ENCODE measurements at places on chromosomes 2 and 18.

DNA sequence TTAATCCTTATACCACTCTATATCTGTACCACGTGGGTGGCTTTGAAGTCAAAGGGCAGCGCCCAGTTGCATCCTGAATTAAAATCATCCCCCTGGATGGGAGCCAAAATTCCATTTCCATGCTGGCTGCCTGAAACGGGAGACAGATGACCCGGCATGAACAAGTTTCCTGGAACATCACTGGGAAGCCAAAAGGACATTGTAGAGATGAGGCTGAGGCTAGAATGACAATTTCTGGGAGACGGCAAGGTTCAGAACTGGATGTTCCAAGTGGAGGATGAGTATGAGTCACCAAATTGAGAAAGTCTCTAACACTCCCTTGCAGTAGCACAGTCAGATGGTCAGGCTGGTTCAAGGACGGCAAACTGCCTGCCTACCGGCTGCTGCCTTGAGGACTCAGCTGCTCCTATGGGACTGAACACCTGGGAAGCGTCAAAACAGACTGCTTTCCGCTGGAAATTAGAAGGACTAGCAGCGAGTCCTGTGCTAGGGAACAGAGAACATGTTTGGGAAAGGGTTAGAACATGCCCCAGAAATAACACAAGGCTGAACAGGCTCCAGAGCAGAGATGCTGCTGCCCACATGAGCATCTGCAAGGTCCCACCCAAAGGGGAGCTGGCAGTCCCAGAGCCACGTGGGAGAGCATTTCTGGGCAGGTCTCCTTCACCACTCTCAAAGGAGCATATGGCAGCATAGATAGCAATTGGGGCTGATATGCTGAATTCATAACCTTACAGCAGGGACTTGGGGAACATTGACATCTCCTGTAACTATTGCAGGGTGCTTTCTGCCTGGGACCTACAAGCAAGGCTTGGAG lies 32.0 kb downstream of the YPEL5 start:
- no peak for DNase-seq

DNA sequence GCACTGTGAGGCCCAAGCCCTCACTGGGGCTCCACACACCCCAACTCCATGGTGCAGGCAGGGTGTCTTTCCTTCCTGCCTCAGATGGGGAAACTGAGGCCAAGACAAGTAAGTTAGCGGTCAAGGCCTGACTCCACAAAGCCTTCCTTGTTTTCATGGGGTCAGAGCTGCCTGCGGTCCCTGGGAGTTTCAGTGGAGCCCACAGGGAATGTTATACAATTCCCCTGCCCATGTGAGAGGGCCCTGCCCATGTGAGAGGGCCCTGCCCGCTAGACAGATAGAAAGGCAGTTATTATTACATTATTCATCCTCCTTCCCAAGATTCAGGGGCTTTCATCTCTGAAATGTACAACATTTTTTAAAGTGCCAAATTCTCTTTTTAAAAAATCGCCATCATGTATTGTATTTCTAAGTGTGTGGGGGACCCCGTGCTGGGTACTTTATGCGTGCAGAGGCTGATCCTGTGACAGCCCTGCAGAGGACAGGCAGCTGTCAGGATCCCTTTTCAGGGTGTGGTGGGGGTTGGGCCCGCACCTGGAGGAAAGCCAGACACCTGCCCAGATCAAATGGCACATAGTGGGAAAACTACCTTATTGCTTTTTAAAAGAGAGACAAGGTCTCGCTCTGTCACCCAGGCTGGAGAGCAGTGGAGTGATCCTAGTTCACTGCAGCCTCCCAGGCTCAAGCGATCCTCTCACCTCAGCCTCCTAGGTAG lies 23.4 kb downstream of the FBLN7 start:
- no peak for DNase-seq

- DNase-seq: no peak
Observed at GRCh38 chr2:1494257-1494656, 81.0 kb downstream of the TPO start.

- DNase-seq: no peak
Observed at GRCh38 chr2:2586931-2587330, 255.9 kb upstream of the MYT1L start.

DNA sequence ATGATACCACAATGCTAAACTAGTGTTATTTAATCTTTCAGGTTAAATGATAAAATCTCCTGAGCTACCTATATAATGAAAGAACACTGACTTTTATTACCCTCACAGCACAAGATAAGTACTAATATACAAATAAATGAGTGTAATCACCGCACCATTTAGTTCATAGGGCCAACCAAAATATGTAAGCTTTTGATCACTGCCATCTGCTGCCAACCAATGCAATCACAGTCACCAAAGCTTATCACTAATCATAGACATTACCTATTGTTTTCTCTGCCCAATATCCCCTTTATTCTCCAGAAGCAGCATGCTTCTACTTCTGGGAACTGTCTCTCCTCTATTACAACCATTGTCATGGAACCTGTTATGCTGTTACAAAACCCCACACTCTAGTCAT lies 151.6 kb upstream of the LRATD1 start:
- no peak for DNase-seq

DNA sequence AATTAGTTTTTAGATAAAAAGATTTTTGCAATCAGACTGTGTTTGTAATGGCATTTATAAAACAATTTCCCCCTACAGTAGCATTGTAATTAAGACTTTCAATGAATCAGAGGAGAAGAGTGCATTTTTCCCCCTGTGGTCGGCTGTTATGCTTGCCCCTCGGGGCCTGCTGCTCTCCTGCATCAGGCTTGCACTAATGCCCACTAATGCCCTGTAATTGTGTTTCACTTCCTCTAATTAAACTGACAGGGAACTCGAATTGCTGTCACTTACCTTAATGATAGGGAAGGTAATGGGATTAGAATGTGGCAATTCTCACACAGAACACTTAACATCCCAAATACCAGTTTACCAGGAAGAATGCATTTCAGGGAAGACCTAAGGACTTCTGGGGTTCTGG lies 61.2 kb upstream of the LRRTM1 start:
- DNase-seq: no peak

- no peak for DNase-seq
Observed at GRCh38 chr2:101231240-101231639, 21.4 kb upstream of the CNOT11 start.

GRCh38 chr2:38997781-38998180 lies 108.1 kb downstream of the ARHGEF33 start:
- no peak for DNase-seq

- no peak for DNase-seq
Observed at GRCh38 chr2:55840460-55840859, 83.1 kb downstream of the EFEMP1 start.

DNA sequence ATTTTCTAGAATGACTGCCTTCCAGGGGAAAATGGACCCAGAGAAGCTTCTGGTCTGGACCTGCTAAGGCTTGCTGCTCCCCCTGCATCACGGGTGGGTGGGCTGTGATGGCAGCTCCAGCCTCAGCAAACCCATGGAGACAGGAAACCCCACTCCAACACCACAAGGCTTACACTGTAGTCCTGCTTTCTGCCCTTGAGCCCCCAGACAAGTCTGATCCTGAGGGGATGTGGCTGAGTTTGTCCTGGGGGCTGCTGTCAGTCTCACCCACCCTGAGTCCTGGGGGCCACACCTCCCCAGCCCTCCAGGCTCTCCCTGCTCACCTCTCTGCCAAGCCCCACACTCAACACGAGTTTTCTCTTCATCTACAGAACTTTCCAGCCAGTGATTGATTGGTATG lies 279.4 kb downstream of the EIPR1 start:
- DNase-seq: no peak

GRCh38 chr2:24756789-24757188 lies 36.4 kb downstream of the PTRHD1 start:
- DNase-seq: no peak

GRCh38 chr2:202039278-202040078 lies 5.8 kb downstream of the FZD7 start:
- no peak for DNase-seq

GRCh38 chr2:7992612-7993602 lies 688.9 kb upstream of the ID2 start:
- DNase-seq: no peak

DNA sequence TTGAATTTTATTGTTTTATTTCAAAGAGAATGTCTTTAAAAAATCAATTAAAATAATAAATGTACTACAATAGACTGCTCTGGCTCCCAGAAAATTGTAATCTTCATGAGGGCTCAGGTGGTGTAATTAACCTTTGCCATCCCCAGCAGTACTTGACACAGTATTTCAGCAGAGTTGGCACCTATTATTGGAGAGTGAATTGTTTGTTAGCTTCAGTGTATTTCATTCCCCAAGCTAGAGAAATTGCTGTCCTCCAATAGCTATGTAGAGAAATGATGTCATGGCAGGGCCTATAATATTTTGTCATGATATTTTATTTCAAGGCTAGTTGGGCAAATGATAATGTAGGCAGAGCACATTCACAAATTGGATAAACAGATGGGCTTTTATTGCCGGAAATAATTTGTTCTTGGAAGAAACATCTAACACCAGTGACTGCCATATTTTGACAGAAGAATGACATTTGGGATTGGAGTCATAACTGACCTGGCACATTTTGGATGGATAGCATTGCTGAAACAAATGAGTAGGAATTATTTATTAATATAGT lies 712.0 kb upstream of the NXPH2 start:
- DNase-seq: no peak

DNA sequence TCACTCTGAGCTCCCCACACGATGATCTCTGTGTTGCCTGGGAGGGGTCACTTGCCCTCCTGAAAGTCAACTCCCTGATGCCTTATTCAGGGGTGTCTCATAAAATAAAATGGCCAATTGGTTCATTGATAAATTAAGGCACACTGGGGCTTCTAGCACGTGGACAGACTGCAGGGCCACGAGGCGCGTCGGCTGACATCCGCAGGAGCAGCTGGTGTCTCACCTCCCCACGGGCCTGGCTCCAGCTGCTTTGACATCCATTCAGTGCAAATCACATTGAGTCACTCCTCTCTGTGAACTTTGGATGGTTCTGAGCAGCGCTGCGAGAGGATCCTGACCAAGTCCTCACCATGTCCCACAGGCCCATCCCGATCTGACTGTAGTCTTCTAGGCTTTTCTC lies 4.6 kb upstream of the ST8SIA3 start:
- no peak for DNase-seq

GRCh38 chr2:11292464-11293255 lies 51.8 kb downstream of the ROCK2 start:
- DNase-seq: no peak

- DNase-seq: no peak
Observed at GRCh38 chr2:187689372-187689771, 135.1 kb upstream of the TFPI start.

DNA sequence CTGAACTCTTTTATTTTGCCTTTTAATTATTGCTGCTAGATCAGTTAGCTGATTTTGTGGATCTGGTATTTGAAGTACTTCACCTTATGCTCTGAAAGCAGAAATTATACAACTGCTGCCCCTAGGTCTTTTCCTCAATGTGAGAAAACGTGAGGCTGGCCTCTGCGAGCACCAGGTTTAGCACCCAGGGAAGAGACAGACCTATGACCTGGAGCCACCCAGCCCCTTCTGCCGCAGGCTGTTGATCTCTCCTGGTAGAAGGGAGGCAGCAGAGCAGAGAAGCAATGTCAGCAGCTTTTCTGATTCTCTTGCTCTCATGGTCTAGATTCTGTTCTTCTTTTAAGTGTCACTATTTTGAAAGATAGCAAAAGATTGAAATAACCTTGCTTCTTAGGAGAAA lies 19.9 kb downstream of the TRAPPC12 start:
- no peak for DNase-seq

GRCh38 chr18:48106976-48107781 lies 176.7 kb upstream of the SMAD2 start:
- no peak for DNase-seq

- DNase-seq: no peak
Observed at GRCh38 chr2:66507673-66508201, 72.8 kb downstream of the MEIS1 start.

DNA sequence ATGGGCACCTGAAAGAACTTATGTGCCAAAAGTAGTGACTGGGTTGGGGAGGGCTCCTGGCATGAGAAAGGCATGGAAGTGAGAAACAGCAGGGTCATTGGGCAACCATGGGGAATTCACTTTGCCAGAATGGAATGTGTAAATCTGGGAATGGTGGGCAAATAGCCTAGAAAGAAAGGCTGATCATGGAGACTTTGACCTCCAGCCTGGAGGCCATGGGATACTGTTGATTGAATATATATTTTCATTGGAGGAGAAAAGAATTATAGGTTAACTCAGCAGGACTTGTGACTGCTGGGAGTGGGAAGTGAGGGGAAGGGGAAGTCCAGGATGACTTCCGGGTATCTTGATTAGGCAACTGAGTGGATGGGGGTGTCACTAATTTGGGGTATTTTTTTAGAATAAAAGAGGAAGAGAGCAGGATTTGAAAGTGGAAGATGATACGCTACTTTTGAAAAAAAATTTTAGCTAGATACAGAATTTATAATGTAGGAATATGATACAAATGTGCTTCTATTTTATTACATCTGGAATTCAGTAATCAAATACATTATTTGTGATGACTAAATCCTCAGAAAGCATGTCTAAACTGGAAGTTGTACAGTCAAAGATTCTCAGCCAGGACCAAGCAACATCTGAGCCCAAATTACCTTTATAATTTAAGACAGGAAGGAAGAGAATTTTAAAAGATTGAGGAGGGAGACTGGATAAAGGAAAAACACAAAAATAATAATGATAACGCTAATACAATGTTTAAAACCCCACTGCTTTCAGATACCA lies 116.2 kb downstream of the GATA6 start:
- no peak for DNase-seq

GRCh38 chr2:202574541-202574940 lies 60.2 kb upstream of the FAM117B start:
- DNase-seq: no peak

- DNase-seq: no peak
Observed at GRCh38 chr2:218396688-218397462, 2.8 kb upstream of the CTDSP1 start.

GRCh38 chr18:49616618-49617328 lies 54.9 kb downstream of the LIPG start:
- DNase-seq: no peak

DNA sequence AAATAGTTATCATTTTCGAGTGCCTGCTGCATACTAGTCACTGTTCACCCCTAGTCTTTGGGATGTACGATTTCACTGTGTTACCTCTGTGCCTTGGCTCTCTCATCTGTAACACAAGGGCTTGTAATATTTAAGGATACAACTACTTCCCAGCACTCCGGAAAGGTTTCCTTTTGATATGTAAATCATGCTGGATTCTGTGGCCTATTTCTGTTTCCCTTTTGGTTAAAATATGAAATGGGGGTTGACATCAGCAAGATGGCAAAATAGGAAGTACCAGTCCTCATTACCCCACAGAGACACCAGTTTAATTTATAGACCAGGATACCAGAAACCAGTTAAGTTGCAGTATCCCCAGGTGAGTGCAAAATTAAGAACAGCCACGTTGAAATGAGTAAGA lies 23.5 kb downstream of the PSMG2 start:
- DNase-seq: no peak

GRCh38 chr2:163467251-163467630 lies 268.6 kb downstream of the FIGN start:
- no peak for DNase-seq

GRCh38 chr2:175414882-175415487 lies 233.5 kb upstream of the ATP5MC3 start:
- peak; percentile 44 for DNase-seq
